AG09309 (cell line): ENCODE measurements at places on chromosomes 16 and 17.

DNA sequence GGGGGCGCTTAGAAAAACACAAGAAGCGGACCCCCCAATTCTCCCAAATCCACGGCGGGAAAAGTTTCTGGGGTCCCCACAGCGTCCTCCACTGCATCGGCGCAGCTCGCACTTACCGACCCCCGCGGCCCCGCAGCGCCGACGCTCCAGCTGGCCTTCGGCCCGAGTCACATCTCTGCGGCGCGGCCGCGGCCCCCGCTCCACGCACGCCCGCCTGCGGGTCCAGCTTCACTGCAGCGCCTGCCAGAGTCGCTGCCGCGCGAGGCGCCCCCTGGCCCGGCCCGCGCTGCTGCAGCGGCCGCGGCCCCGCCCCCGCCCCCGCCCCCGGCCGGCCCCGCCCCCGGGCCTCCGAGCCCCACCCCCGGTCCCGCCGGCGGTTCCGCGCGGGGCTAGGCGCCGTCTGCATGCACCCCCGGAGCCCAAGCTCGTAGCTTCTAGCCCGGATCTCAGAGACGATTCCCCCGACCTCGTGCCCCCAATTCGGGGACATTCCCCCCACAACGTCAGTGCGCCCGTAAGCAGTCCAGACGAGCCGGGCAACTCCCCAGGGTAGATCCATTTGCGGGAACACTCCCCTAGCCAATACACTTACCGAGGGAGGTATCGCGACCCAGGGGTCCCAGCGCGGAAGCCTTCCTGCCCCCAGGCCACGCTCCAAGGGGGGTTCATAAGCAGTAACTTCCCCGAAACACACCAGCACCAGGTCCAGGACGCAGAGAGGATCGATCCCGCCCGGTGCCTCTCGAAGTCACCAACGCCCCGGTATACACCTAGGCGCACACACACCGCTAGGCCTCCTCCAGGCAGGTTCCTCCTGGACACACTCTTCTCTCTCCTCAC, at the start of gene GPRC5B:
GPRC5B (minus strand) TSS at position 238 of the 840 bp plus-strand sequence. CDS start 12,003 bp downstream, outside the sequence.
- DNase-seq, result no peak

DNA sequence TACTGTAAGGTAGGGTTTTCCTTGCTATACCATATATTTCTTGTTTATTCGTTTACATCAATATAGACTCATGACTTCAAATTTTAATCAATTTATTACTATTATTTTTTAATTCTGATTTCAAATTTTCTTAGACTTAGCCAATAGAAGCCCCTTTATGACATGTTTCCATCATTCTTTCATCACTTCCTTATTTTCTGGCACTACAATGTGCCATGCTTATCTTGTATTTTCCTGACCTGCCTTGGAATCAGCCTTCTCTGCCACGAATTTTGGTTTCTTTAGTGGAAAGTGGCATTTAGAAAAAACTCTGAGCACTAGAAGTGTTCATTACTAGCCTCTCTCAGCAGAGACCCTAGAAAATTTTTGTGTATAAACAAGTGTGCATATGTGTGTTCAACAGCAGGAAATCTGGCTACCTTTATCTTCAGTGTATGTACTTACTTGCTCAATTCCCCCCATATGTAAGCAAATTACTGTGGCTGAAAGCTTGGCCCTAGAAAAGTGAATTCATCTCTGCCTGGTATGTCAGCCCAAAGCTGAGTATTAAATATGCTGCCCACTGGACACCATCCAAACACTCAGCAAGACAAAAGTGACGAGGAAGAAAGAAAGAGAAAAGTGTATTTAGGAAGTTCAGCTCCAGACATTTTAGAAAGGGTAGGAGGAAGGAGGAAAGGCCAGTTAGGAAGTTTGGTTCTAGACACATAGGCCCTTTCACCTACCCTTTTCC, 4.0 kb downstream of the STXBP4 start:
- DNase-seq, result no peak

- no peak for DNase-seq
Observed at GRCh38 chr17:17414341-17414805, 62.4 kb upstream of the MED9 start.

- no peak for DNase-seq
Observed at GRCh38 chr16:3086596-3087242, 12.4 kb downstream of the ZSCAN10 start.

GRCh38 chr17:19431691-19432090, 20.7 kb downstream of the RNF112 start:
- DNase-seq, result no peak

DNA sequence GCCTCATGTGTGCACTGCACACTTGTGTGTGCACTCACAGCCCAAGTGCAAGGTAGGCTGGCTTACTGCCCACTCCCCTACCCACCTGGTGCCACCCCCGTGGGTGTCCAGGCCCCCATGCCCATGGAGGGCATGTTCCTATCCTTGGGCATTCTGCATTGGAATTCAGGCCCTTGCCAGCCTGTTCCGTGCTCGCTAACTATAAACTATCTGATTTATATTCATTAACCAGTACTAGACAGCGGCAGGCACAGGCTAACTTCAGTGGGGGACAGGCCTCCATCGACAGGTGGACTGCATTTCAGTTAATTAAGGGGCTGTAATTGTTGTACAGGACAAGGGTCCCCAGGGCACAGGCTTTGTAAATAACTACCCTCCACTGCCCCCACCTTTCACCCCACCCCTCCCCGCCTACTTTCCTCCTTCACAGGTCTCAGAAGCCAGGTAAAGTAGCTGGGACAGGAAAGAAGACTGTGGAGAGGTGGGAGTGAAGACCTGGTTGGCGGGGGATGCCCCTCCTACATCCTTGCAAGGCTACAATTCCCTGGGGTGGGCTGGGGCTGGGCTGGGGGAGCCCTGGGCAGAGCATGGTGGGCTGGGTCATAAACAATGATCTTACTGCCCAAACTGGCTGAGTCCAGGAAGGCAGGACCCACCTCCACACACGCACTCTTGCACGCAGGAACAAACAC, 119.0 kb upstream of the LHX1 start:
- no peak for DNase-seq

GRCh38 chr17:80497726-80498241, 21.4 kb upstream of the NPTX1 start:
- DNase-seq, result no peak

DNA sequence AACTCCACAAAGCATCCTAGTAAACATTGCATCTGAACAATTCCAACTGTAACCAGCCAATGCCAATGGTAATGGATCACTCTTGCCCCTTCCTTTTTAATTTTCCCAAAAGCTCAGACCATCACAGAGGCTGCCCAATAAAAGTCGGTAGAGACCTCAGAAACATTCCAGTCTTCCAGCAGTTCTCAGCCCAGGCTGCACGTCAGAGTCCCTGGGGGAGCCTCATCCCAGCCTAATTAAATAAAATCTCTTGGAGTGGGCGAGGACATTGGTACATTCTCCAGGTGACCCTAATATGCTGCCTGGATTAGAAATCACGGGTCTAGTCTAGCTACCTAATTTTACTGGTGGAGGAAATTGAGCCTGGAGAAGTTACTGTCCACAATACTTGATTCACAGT, 117.1 kb upstream of the MYOCD start:
- no peak for DNase-seq

DNA sequence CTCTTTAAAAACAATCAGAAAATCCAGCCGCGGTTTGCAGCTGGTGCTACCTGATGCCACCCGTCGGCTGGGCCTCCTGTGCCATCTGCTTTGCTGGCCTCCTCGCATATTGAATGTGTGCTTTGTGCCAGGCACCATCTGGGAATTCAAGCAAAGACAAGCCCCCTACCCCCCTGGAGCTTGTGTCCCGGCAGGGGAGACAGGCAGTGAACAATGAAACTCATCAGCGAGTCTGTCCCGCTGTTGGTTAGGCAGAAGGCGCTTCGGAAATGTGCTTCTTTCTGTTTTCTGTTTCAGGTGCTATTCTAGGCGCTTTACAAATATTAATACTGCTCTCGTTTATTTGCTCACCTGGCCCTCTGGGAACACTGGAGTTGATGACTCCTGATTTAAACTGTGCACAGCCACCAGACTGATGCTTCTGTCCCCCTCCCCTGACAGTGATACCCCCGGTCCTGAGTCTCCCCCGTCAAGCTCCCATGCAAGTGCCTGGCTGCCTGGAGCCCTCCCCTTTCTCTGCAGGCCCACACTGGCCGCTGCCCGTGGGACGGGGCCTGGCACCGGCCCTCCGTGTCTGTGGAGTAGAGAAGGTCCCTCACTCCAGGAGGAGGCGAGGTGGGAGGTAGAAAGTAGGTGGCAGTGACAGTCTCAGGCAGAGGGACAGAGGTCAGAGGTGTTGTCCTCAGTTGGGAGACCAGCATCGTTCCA, 126.1 kb upstream of the PLCG2 start:
- DNase-seq, result no peak

GRCh38 chr16:73126525-73126853, 78.6 kb upstream of the ZFHX3 start:
- DNase-seq, result peak; percentile 59

DNA sequence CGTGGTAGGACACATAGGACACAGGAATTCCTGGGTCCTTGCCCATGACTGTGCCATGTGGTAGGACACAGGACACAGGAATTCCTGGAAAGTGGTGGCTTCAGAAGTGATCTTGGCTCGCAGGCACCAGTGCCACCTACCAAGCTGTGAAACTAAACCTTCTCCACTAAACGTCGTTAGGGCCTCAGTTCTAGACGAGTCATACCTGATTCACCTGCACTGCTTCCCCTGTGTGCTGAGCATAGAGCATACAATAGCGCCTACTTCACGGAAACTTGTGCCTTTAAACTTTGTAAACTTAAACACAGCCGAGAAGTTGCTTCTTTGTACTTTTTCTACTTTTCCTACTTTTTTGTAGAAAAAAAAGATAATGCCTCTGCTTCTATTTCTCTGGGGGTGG, 4.8 kb downstream of the SOX8 start:
- DNase-seq, result no peak

- DNase-seq, result no peak
Observed at GRCh38 chr16:56983211-56983751, 6.1 kb upstream of the NLRC5 start.

GRCh38 chr17:20009302-20010098, at the start of gene SPECC1:
TSS of gene SPECC1 (plus strand) at chr17:20009359. CDS start at chr17:20096652, 87,293 bp downstream.
- DNase-seq, result no peak

DNA sequence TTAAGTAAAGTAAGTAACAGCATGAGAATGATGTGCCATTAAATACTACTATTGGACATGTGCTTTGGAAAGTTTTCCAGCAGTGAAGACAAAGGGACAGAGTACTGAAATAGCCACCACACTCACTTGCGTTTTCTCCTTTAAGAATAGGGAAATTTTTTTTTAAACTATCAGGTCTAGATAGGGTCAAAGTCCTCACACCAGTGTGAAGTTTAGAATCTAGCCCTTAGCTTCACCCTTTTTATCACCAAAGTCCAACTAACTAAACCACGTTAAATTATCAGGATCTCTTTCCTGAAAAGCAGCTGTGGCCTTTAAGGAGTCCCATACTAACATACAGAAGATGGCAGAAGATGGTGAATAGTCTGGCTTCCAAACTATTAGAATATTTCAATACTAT, 180.9 kb downstream of the ZNF18 start:
- no peak for DNase-seq
